Daoy (cell line): ENCODE measurements at places on chromosomes 7 and 10. TPM values are rescaled to one million over a fixed set of nuclear protein-coding genes. Genes with fewer than 3 reads are reported as not detected.

DNA sequence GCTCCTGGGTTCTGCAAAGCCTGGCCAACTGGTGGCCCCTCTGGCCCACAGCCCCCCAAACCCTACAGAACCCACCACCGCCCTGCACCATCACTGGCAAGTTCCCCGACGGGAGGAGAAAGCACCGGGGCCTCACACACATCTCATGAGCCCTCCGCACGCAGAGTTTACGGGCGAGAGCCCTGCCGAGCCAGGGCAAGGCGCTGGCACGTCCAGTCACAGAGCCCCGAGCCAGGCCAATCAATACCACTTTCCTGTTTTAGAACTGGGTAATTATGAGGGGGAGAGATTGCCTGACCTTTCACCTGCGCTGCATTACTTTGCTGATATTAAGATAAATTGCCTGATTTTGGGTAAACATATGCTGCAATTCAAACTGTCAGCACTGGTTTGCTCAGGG lies 113.3 kb downstream of the EBF3 start:
- DNase-seq = no peak

DNA sequence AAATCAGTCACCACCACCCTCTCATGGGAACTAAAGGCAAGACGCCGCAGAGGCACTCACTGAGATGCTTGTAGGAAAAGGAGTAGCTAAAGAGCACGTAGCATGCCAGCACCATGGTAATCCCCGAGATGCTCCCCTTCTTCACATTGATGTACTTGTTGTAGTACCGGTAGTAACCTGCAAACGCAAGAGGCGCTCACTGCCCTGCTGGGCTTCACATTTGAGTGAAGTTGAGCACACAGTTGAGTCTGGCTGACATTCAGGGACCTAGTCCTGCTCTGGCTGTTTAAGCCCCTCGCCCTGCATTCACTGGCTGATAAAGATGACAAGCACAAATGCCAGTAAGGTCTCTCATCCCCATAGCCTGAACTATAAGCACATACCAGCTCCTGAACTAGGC lies 6.9 kb downstream of the ATP5MF start:
- DNase-seq = no peak

DNA sequence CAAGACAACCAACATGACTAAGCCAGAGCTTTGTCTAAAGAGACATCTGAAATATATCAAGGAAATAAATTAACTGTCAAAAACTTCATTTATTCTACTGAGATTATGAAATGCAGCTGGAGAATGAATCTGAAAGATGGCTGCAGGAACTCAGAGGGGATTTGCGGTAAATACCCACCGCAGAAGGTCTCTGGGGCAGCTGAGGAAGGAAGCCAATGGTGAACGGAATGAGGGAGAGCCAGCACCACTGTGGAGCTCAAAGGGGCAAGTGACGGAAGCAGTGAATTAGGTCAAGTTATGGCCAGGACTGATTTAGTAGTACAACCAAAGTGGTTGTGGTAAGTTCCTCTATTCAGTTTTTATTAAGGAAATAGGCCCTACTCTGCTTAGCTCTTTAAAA lies 215.3 kb upstream of the GLI3 start:
- no peak for DNase-seq

GRCh38 chr7:125670926-125671572 lies 741.4 kb upstream of the POT1 start:
- no peak for DNase-seq

DNA sequence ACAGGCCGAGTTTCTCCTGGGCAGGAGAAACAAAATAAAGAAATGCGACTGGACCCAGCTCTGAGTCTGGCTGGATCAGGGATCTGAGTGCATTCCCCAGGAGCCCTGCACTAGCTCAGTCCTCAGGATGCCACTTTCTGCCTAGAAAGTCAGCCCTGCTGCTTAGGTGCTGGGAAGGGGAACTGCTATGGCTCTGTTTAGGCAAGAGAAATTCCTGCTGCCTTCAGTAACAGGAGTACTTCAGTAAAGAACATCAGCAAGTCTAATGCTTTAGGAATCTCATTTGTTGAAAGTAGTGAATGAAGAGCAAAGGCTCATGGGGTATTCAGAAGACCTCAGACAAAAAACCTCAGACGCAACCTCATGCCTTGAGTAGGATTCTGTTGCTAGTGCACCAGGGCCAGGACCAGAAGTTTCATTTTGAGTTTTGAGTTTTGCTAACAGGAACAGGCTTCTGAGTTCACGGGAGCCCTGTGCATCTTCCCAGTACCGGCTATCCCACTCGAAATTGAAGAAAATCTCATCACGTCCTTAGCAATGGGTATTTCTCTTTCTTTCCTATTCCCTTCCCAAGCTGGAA lies 170.8 kb upstream of the CDCA7L start:
- DNase-seq = no peak

- no peak for DNase-seq
Measured at GRCh38 chr7:80885757-80886156, 33.1 kb downstream of the SEMA3C start.

DNA sequence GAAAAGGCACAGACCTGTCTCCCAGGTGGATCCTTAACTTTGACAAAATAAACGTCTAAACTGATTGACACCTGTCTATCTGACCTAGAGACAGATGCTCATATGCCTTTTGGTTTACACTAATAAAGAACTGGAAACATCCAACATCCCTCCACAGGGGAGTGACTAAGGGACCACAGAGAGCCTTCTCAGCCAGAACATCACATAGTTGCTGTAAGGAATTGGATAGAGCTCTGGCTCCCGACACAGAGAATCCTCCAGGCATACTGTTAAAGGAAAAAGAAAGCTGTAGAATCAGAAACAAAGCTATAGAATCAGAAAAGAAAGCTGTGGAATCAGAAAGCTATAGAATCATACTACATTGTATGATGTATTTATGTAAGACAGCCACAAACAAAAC lies 258.8 kb downstream of the STK31 start:
- DNase-seq = no peak

GRCh38 chr7:80637911-80638765 lies at the start of gene CD36:
Gene CD36 (plus strand): TSS chr7:80638642. CDS start chr7:80646741, 8,099 bp downstream.
- no peak for DNase-seq

DNA sequence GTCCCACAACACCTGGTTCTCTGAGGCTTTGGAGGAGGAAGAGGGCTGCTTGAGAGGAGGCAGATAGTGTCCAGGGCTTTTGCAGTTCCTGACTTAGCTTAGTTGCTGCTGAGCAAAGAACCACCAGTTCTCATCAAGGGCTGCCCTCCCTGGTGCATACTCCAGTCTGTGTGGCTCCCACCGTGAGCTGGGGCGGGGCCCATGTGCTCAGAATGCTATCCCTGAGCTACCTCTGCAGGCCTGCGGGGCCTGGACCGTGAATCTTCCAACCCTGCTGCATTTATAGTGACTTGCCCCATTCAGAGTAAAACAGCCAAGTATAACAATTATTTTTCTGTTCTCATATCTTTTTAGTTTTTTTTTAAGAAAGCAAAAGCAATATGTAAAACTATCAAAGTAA lies 49.2 kb downstream of the TACR2 start:
- DNase-seq = no peak

- no peak for DNase-seq
Measured at GRCh38 chr7:80466636-80467035, 45.2 kb downstream of the GNAT3 start.

DNA sequence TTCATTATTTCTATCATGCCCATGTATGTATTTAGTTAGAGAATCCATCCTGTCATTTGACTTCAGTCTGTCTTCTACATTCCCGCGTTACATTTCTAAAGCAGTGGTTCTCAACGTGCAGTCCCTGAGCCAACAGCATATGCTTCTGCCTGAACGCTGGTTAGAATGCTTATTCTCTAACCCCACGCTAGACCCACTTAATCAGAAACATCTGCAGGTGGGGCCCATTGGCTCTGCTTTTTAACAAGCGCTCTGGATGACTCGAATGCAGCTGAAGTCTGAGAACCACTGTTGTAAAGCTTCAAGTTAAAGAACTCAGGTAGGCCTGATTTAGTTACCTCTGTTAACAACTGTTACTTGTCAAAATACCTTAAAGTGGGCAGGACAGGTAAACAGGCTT lies 38.2 kb downstream of the NEUROD6 start:
- DNase-seq = no peak

DNA sequence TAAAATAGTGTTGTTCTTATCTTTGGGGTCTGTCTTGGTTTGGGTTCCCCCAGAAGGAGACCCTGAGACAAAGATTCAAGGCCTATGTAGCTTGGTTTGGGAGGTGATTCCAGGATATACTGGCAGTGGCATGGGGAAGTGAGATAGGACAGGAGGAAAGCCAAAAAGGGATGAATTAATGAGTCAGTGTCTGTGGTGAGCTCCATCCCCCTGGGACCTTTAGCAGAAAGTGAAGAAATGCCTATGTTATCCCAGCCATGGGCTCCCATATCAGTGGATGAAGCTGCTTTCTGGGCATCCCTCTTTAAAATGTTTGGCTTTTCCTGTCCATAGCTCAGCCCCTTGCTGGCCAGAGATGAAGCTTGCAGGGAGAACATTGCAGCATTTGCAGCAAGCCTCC lies 217.0 kb upstream of the CTBP2 start:
- no peak for DNase-seq

DNA sequence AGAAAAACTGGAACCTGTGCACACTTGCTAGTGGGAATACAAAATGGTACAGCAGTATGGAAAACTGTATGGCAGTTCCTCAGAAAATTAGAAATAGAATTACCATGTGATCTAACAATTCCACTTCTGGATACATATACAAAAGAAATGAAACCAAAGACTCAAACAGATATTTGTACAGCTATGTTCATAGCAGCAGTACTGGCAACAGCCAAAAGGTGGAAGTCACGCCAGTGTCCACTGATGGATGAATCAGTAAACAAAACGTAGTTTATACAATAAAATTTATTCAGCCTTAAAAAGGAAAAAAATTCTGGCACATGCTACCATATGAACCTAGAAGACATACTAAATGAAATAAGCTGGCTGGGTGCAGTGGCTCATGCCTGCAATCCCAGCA lies 23.0 kb downstream of the IDE start:
- DNase-seq = no peak

Gene CAV1
- 465 and 514 TPM in 2 replicates for total RNA-seq

Gene CYP3A5
- total RNA-seq = 0.12 and 0.57 TPM in 2 replicates

Gene GPR26
- 0.11 TPM in 1 of 2 replicates, not detected in the other for total RNA-seq

Gene CYP3A7
- not detected in 2 replicates for total RNA-seq

Gene NXPH1
- not detected in 2 replicates for total RNA-seq

Gene FBXO24
- total RNA-seq = 0.17 TPM in 1 of 2 replicates, not detected in the other

Gene CCDC146
- total RNA-seq = 0.12 and 0.34 TPM in 2 replicates

Gene DYDC2
- not detected in 2 replicates for total RNA-seq

Gene TRIL
- total RNA-seq = 0.11 and 0.15 TPM in 2 replicates

Gene GAD2
- total RNA-seq = not detected in 2 replicates

Gene NCF1
- not detected in 2 replicates for total RNA-seq
